ENCODE measurements at places on chromosomes 12 and 14.

GRCh38 chr12:127038761-127039160, 1228.2 kb upstream of the TMEM132C start:
- DNase-seq = no peak

DNA sequence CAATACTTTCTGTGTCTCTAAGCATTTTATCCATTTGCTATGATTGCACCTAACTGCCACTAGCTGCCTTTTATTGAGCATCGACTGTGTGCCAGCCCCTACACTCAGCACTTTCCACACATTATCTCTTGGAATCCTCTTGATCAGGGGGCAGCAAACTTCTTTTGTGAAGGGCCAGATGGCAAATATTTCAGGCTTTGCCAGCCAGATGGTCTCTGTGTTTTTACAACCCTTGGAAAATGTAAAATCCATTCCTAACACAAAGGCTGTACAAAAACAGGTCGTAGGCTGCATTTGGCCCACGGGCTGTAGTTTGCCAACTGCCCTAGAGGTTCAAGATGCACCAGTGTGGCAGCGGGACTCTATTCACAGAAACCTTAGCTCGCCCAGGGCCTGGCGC, 19.5 kb downstream of the FOXN4 start:
- DNase-seq = no peak

- no peak for DNase-seq
These were observed 18.4 kb downstream of the TMPO start for GRCh38 chr12:98533723-98534251.

DNA sequence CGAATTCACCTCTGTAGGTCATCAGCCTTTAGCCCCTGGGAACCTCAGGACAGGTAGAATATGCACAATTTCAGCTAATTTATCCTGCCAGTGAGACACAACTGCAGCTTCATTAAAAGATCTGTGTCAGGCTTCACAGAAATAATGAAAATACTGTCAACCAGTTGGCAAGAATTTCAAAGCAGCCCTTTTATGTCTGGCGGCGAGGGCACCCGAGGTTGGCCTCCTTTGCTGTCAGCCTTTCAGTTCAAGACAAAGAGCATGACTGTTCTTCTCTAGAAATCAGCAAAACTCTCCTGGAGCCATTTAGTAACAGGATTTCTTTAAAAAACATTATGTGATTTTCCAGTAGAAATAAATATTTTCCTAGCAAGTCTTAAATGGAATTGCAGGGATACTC, 75.9 kb downstream of the BBS10 start:
- no peak for DNase-seq

- no peak for DNase-seq
These were observed 65.7 kb upstream of the NOVA1 start for GRCh38 chr14:26663506-26663905.

- no peak for DNase-seq
These were observed 50.3 kb downstream of the MON2 start for GRCh38 chr12:62516927-62517326.

DNA sequence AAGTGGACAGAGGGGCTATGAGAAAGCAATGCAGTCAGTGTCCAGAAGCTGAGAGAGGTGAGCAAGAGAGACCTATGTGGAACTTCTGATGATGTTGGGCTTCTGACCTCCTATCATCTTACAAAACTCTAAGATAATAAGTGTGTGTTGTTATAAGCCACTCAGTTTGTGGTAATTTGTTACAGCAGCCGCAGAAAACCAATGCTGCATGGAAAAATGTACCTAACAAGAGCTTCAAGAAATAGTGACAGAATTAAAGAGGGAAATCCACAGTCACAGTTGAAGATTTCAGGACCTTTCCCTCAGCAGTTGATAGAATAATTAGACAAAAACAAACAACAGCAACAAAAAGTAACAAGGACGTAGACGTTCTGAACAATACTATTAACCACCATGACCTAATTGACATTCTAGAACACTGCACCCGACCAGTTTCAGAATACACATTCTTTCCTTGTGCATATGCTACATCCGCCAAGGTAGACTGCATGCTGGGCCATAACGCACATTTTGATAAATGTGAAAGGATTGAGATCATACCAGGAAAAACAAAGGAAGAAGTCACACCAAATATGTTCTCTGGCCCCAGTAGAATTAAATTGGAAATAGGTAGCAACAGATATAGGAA, 1.8 kb upstream of the EVL start:
- DNase-seq = no peak

GRCh38 chr12:89824822-89825221, 116.2 kb upstream of the ATP2B1 start:
- DNase-seq = no peak

- DNase-seq = no peak
These were observed 1.9 kb upstream of the LLPH start for GRCh38 chr12:66132408-66132807.

GRCh38 chr12:89247967-89248366, 104.3 kb downstream of the DUSP6 start:
- DNase-seq = no peak

GRCh38 chr12:109713187-109714070, at the start of gene FAM222A:
FAM222A (plus strand) TSS chr12:109713825; CDS start chr12:109744147, 30,322 bp downstream.
- peak; percentile 96 for DNase-seq

GRCh38 chr14:49640540-49641417, 5.7 kb upstream of the DNAAF2 start:
- DNase-seq = no peak

Data from suprapubic skin (tissue), 4 donors.